ENCODE measurements at places on chromosomes 7 and 10.

DNA sequence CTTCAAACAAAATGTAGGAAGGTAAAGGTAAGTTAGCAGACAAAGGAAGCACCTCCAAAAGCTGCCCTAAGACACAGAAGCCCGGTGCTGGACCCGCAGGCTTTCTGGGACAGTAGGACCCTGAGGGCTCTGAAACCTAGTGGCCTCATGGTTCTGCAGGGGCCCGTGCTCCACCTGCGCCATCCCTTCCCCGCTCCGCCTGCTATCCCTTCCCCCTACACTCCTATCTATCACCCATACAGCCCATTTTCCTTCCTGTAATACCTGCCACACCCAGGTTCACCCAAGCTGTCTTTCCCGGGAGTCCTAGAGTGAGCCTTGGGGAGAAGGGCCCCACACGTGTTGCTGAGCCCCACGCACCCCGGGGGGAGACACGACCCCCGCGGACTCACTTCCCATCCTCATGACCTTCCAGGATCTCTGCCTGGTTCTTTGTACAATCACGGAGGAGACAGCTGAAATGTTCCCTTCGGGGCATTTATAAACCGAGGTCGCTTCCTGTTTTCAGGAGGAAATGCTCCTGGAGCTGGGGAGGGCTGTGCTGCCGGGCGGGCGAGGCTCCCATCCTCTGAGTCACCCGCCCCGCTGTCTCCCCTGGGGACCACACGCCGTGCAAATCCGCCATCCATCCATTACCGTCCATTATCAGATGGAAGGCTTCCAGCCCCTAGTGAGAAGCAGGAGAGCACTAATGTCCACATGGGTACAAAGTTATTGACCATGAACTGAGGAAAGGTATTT, 251.7 kb upstream of the PITRM1 start:
- DNase-seq: no peak

DNA sequence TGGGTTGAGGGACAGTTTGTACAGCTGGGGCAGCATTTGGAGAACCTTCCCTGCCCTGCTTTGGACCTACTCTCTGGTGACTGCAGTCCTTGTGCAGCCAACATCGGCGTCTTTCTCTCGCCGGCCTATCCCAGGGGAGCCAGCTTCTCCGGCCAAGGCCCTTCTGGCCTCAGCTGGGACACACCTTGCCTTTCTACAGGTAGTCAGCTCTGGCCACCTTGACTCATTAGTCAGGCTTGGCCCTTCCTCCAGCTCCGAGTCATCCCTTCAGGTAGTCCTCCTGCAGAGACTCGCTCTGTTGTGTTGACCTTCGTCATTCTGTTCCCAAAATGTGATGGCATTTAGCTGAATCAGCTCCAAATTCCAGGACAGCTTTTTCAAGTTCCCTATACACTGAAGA, 145.0 kb upstream of the CHST15 start:
- DNase-seq: no peak

DNA sequence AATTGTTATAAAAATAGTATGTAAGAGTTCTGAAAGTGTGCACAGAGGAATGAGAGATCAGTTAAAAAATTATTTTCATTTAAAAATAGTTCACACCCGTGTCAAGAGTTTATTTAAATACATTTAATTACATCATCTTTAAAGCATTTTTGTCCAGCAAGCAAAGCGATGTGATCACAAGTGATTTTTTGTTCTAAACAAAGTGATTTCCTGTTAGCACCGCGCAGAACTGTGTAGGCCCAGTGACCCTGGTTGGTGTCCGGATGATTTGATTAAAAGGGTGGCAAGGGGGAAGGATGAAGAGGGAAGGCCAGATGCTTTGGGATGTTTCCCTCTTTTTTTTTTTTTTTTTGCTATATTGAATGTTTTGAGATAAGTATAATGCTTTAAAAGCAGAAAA, 227.8 kb upstream of the PITRM1 start:
- no peak for DNase-seq

- no peak for DNase-seq
Measured at GRCh38 chr7:18408461-18408860, 87.1 kb upstream of the HDAC9 start.

DNA sequence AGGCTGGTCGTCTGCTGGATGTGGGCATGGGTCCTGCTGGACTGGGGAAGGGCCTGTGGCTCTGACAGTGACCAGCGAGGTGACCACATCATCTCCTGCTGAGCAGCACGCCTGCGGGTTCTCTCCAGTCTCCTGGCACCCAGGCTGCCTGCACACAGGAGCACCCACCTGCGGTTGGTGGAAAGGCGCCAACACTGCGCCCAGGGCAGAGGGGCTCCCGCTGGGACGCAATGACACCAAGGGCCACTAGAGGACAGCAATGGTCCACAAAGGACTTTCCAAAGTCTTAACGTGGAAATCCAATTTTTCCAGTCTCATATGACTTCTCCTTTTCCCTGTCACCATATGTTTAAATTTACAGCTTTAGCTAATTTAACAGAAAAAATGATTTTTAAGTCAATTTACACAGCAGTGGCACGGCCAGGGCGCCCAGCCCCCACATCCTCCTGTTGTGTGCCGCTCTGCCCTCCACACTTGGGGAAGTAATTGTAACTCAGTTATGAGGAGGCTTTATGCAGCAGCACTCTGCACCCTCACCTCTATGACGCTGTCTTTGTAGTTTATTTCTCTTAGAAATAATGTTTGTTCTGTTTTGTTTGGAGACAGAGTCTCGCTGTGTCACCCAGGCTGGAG, 38.1 kb downstream of the CFAP46 start:
- DNase-seq: no peak

DNA sequence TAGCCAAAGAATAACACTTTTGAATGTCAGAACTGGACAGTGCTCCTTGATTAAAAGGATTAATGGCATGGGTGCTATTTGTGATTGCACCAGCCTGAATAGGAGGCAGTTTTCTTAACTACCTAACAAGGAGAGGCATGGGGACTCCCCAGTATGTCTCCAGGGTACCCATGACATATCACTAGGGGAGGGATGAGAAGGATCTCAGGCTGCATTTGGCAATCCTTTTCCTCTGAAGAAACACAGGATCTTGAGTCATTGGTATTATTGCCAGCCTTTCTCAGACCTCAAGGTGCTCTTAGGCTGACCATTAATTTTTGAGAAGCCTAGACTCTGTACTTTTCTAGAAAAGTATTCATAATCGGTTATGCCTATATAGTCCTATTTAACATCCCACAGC, 77.5 kb upstream of the NPVF start:
- DNase-seq: no peak

- DNase-seq: no peak
Measured at GRCh38 chr10:77386838-77387237, 250.8 kb downstream of the KCNMA1 start.

- DNase-seq: no peak
Measured at GRCh38 chr7:4861673-4862072, at the start of gene PAPOLB. Gene PAPOLB (minus strand): TSS chr7:4862030. CDS start chr7:4861810, 220 bp downstream.

GRCh38 chr7:1123715-1124114, 35.8 kb downstream of the GPER1 start:
- DNase-seq: no peak

- no peak for DNase-seq
Measured at GRCh38 chr7:91031757-91032156, 232.5 kb upstream of the FZD1 start.

GRCh38 chr7:139328375-139328774, 12.8 kb upstream of the FMC1 start:
- DNase-seq: no peak

- no peak for DNase-seq
Measured at GRCh38 chr7:106430535-106431455, 146.0 kb upstream of the NAMPT start.

- no peak for DNase-seq
Measured at GRCh38 chr7:91267171-91267955, 3.1 kb downstream of the FZD1 start.

GRCh38 chr10:44411251-44411650, 26.4 kb upstream of the CXCL12 start:
- no peak for DNase-seq

DNA sequence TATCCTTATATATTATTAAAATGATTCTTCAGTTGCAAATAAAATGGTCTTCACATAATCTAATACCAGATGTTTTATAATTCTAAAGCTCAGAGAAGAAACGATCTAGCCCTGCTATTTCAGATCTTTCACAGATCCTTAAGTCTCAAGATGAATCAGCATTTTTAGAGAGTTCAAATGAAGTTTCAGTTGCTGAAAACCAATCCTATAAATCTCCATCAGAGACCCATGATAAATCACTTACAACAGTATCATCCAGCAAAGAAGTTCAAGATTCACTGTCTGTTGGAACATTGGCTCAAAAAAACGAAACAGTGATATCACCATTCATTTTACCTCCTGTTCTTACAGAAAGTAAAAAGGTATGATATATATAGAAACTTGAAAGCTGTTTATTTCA, 137.0 kb downstream of the CCDC7 start:
- no peak for DNase-seq

DNA sequence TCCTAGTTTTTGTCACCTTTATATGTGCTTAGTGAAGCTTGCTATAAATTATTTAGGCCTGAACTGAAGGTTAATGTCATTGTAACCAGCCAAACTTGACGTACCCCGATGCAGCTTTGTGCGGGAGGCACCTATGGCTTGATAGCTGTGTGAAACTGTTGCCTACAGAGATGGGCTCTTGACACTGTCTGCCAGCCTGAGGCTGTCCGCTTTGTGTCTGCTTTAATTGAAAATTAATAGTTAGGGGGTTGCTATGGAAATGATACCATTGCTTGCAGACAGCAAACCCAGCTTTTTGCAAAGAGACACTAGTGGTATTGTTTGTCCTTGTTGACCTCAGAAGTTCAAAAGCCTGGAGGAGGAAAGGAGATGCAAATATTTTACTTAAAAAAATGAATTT, 2.1 kb upstream of the FOXP2 start:
- no peak for DNase-seq

- no peak for DNase-seq
Measured at GRCh38 chr10:98170249-98171117, 36.0 kb downstream of the R3HCC1L start.

- no peak for DNase-seq
Measured at GRCh38 chr7:148348466-148348865, 242.1 kb upstream of the C7orf33 start.

GRCh38 chr10:79128923-79129305, 60.1 kb downstream of the ZMIZ1 start:
- DNase-seq: no peak

DNA sequence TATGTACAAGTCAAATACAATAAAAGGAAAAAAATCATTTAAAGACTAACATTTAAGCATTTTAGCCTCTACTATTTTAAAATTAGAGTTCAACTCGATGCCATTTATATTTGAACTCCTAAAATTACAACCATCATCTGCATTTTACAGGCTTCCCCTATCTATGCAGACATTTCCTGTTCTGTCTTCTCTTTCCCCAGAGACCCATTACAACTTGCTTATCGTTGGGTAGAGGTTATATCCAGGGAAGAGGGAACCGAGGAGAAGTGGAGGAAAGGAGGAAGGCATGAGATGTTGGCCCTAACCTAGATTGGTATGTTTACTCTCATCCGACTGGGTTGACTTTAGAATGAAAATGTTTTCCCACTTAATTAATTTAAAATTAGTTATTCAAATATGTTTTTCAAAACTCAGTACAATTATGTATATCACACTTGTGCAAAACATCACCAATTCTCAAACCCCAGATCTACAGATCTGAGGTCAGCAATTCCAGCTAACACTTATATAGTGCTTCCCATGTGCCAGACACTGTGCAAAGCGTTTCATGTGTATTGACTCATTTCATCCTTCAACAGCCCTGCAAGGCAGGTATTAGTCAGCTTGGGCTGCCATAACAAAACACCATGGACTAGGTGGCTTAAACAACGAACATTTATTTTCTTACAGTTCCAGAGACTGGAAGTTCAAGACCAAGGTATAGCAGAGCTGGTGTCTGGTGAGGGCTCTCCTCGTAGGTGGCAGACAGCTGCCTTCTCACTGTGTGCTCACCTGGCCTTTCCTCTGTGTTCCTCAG, 27.3 kb upstream of the HERPUD2 start:
- DNase-seq: no peak

DNA sequence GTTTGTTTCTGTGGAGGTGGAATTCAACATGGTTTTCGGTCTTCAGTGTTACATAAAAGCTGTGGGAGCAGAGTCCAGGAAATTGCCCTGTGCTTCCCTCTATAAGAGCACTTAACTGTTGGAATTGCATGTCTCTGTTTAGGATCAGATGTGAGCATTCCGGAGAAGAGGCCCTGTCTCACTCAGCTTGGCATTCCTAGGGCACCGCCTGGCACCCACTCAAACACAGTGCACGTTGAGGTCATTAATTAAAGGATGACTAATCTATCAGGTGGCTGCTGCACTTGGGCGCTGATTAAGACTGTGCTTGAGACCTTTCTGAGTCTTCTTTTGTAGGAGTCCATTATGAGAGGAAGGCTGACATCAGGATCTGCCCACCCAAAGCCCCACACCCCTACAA, 82.8 kb upstream of the VIPR2 start:
- no peak for DNase-seq

DNA sequence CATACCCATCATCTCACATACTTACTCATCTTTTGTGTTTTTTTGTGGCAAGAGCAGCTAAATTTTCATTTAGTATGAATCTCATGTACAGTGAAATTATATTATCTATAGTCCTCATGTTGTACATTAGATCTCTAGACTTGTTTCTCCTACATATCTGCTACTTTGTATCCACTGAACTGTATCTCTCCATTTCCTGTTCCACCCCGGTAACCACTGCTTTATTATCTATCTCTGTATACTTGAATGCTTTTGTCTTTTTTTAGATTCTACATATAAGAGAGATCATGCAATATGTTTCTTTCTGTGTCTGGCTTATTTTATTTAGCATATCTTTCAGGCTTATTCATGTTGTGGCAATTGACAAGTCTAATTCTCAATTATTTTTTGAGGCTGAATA, 125.1 kb downstream of the ANKRD7 start:
- DNase-seq: no peak

DNA sequence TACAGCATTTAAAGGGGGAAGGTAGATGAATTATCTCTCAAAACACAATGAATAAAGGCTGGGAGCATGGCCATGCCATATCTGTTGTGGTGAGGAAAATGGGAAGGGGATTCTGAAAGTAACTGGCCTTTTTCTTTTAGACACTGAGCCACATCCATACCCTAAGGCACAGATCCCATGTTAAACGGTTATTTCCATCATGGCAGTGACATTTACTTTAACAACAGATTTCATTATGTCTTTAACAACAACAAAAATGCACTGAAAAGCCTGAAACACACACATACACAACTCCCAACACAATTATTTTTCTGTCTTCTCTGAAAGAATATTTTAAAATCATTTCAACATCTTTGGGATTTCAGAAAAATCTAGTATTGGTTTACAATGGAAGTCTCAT, 176.1 kb upstream of the FZD1 start:
- no peak for DNase-seq

GRCh38 chr10:62231805-62232204, 36.8 kb downstream of the RTKN2 start:
- no peak for DNase-seq

DNA sequence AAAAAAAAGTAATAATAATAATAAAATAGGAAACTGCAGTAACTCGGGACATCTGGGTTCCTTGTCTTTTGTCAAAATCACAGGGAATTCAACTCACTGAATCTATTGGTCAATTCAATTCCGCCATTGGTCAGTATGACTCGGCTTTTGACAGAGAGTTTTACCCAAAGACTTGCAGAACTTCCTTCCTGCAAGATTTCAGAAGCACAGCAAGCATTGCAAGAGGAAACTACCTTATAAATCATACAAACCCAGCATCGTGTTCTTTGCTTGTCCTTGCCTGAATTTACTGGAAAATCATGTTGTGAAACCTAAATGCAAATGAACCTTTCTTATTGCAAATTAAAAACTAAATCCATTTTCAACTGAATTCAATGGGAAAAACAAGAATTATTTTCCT, 15.5 kb downstream of the KLF6 start:
- DNase-seq: no peak
